Lung (tissue), 17 donors: ENCODE measurements at places on chromosomes 4 and X. TPM values are rescaled to one million over a fixed set of nuclear protein-coding genes. Genes with fewer than 3 reads are reported as not detected.
A peak's percentile ranks its signal among the peaks of the same experiment; 100 is the strongest.

- no peaks in the 10 kb centered on the region for H3K4me1 ChIP-seq
- peak overlapping the region; percentile 2 for H3K27ac ChIP-seq
- no peaks in the 10 kb centered on the region for H3K27me3 ChIP-seq
- no peaks in the 10 kb centered on the region for H3K36me3 ChIP-seq
Observed at GRCh38 chr4:144174401-144175067, 34.0 kb upstream of the GYPA start.

DNA sequence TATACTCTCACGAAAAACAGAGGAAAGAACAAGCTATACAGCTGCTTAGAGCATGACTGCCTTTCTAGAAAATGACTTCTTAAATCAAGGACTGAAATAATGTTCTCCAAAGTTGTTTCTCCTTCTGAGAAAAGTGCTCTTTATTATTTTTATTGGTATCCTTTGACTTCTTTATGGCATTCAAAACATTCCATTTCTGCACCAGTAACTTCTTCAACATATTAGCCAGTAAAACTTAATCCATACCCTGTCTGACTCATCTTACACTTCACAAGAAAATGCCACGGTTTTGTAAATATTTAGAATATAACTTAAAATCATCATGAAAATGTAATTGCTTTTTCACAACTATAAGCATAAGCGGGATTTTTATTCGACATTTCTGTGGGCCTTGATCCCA, 180.4 kb downstream of the NR3C2 start:
- no peaks in the 10 kb centered on the region for H3K27me3 ChIP-seq
- no peak for DNase-seq
- H3K27ac ChIP-seq = no peak overlapping the region
- no peak overlapping the region for H3K4me3 ChIP-seq
- peaks cover 3% of the 10 kb centered on the region for H3K4me1 ChIP-seq
- H3K36me3 ChIP-seq = no peaks in the 10 kb centered on the region

GRCh38 chr4:120144634-120145033, 78.0 kb upstream of the MAD2L1 start:
- H3K4me1 ChIP-seq = no peaks in the 10 kb centered on the region
- DNase-seq = no peak
- no peak overlapping the region for H3K4me3 ChIP-seq

GRCh38 chrX:131801911-131802310, 221.2 kb upstream of the STK26 start:
- no peak for DNase-seq
- no peak overlapping the region for H3K4me3 ChIP-seq
- H3K4me1 ChIP-seq = no peaks in the 10 kb centered on the region
- H3K27me3 ChIP-seq = peaks cover 6% of the 10 kb centered on the region
- H3K36me3 ChIP-seq = no peaks in the 10 kb centered on the region
- no peak overlapping the region for H3K27ac ChIP-seq

GRCh38 chr4:851701-852430, 25.9 kb upstream of the CPLX1 start:
- H3K27me3 ChIP-seq = no peaks in the 10 kb centered on the region
- H3K4me3 ChIP-seq = no peak overlapping the region
- H3K27ac ChIP-seq = no peak overlapping the region
- DNase-seq = no peak

Gene NLGN4X
- 5.0 TPM for total RNA-seq

Gene ASMT
- total RNA-seq = 0.63 TPM

DNA sequence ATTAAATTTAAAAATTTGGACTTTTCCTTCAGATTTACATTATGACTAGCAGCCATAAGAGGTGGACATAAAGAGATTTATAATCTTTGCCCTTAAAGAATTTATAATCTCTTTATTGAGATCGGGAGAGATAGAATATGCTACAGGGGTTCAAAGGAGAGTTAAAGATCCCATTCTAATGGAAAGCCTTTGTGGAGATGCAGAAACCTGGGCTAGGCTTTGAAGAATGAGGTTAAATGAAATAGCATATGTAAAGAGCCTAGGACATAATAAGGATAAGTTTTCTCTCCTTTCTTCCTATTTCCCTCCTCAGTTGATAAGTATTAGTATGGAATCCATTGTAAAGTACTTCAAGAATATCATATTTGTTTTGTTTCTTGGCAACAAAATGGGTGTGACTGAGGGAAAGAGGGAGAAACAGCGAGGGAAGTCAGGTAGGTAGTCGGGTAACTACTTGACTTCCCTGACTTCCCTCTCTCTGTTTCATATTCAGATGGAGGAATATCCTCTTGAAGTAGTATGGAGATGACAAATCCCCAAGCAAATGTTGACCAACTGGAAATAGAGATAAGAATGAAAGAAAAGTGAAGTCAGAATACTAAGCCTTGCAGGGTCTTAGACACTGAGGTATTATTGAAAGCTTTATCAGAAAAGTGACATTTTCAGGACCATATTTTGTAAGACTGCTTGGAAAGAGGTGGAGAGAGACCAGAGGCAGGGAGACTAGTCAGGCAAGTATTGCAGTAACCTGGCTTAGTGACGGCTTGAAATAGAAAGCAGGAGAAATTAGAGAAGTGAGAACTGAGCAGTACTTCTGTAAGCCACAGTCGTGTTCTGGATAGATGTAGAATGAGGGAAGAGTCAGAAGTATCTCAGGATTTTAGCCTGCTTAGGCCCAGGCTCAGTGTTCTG, 82.9 kb downstream of the PDLIM5 start:
- H3K4me1 ChIP-seq = no peaks in the 10 kb centered on the region
- no peak overlapping the region for H3K4me3 ChIP-seq
- H3K27me3 ChIP-seq = no peaks in the 10 kb centered on the region

GRCh38 chr4:157818946-157819692, 353.7 kb downstream of the GASK1B start:
- DNase-seq = no peak
- H3K27ac ChIP-seq = no peak overlapping the region
- no peaks in the 10 kb centered on the region for H3K27me3 ChIP-seq

- no peaks in the 10 kb centered on the region for H3K4me1 ChIP-seq
- peaks cover 9% of the 10 kb centered on the region for H3K27me3 ChIP-seq
- no peak for DNase-seq
- no peak overlapping the region for H3K4me3 ChIP-seq
Observed at GRCh38 chrX:107549504-107549903, 78.8 kb upstream of the PRPS1 start.

DNA sequence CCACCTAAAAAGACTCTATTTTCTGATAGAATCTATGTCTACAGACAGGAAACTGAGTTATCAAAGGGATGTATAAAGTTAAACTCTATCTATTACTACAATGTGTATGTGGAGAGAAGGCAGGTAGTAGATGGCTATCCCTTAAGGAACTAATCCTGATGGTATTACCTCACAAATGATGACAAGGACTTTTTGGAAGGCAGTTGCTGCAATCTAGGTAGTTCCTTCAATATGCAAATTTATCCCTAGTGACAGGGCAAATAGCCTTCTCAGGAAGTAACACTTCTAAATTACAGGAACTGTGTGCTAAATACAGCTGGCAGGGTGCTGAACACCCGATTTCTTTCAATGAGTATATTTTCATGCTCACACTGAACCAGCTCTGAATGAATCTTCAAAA, 177.4 kb downstream of the COL25A1 start:
- H3K36me3 ChIP-seq = no peaks in the 10 kb centered on the region
- DNase-seq = no peak
- H3K4me1 ChIP-seq = no peaks in the 10 kb centered on the region
- H3K27me3 ChIP-seq = no peaks in the 10 kb centered on the region

Gene GCNA
- 3.7 TPM for total RNA-seq

- H3K27ac ChIP-seq = no peak overlapping the region
- DNase-seq = no peak
- no peaks in the 10 kb centered on the region for H3K4me1 ChIP-seq
- H3K27me3 ChIP-seq = no peaks in the 10 kb centered on the region
- no peaks in the 10 kb centered on the region for H3K36me3 ChIP-seq
Observed at GRCh38 chrX:140167551-140167950, 202.2 kb upstream of the CXorf66 start.

GRCh38 chr4:140071806-140072205, 82.2 kb downstream of the MAML3 start:
- H3K27ac ChIP-seq = no peak overlapping the region
- H3K36me3 ChIP-seq = no peaks in the 10 kb centered on the region
- no peak overlapping the region for H3K4me3 ChIP-seq
- DNase-seq = no peak
- no peaks in the 10 kb centered on the region for H3K27me3 ChIP-seq

- H3K4me1 ChIP-seq = no peaks in the 10 kb centered on the region
- H3K36me3 ChIP-seq = no peaks in the 10 kb centered on the region
- H3K27me3 ChIP-seq = no peaks in the 10 kb centered on the region
- H3K4me3 ChIP-seq = no peak overlapping the region
- H3K27ac ChIP-seq = no peak overlapping the region
Observed at GRCh38 chr4:85961887-85962286, 398.0 kb downstream of the MAPK10 start.

DNA sequence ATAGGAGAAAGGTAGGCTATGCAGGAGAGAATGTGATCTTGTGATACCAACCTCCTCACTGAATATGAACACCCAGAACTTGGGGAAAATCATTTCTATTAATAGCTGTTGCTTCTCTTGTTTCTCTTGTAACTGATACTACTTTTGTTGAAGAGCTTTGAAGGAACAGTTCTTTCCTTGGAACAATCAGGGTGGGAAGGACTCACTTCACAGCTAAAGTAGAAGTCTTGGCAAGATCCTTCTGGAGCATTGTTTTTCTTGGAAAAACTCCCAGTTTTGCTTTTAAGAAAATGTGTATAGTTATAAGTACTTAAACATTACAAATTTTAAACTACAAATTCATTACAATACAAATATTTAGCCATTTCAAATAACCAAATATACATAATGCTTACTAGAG, 19.1 kb upstream of the XK start:
- H3K27ac ChIP-seq = no peak overlapping the region
- H3K36me3 ChIP-seq = no peaks in the 10 kb centered on the region
- peak; percentile 86 for DNase-seq
- no peak overlapping the region for H3K4me3 ChIP-seq
- peaks cover 3% of the 10 kb centered on the region for H3K27me3 ChIP-seq
- H3K4me1 ChIP-seq = no peaks in the 10 kb centered on the region

DNA sequence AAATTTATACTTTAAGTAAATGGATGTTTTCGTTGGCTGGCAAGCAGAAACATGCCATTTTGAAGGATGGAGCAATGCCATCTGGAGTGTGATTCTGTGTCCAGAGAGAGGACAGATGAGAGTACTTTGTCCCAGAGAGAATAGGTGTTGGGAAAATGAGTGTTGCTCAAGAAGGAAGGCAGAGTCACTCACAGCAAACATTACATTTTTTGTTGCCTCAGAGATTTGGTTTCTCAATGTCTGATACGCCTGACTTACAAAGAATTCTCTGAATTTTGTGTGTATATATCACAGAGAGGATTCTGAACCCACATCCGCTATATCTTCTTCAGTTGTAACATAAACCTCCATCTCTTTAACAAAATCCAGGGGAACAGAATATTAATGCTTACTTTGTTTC, 102.8 kb upstream of the PCDH18 start:
- H3K36me3 ChIP-seq = no peaks in the 10 kb centered on the region
- peaks cover 3% of the 10 kb centered on the region for H3K4me1 ChIP-seq
- no peaks in the 10 kb centered on the region for H3K27me3 ChIP-seq
- no peak for DNase-seq

Gene ELOVL6
- total RNA-seq = 17.4 TPM

Gene CPLX1
- 1.4 TPM for total RNA-seq

Gene CRMP1
- total RNA-seq = 2.1 TPM

DNA sequence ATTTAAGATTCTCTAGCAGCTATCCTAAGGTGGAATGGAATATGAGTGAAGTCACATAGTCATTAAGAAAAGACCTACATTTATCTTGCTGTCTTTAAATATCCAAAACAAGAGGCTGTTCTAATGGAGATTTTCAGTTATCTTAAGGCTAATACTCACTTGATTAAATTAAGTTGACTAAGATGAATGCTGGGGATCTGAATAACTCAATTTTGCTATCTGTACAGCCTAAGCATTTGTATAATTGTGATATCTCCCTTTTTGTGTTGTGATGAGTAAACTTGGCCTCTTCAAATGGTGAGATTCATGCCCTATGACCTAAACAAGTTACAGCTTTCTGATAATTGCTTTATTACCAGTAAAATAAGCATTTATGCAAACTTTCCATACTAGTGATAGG, 13.6 kb upstream of the GUCY1A1 start:
- H3K4me1 ChIP-seq = no peaks in the 10 kb centered on the region
- DNase-seq = no peak
- no peak overlapping the region for H3K4me3 ChIP-seq

Gene GLOD5
- total RNA-seq = 2.0 TPM

GRCh38 chr4:156575430-156576073, 396.0 kb downstream of the PDGFC start:
- no peak overlapping the region for H3K27ac ChIP-seq
- no peaks in the 10 kb centered on the region for H3K4me1 ChIP-seq
- no peak overlapping the region for H3K4me3 ChIP-seq
- DNase-seq = no peak

- H3K4me3 ChIP-seq = no peak overlapping the region
- no peaks in the 10 kb centered on the region for H3K27me3 ChIP-seq
- no peak for DNase-seq
- no peaks in the 10 kb centered on the region for H3K36me3 ChIP-seq
- H3K27ac ChIP-seq = no peak overlapping the region
- H3K4me1 ChIP-seq = no peaks in the 10 kb centered on the region
Observed at GRCh38 chrX:1507511-1508463, 29.2 kb downstream of the P2RY8 start.

Gene ZXDB
- 7.2 TPM for total RNA-seq

DNA sequence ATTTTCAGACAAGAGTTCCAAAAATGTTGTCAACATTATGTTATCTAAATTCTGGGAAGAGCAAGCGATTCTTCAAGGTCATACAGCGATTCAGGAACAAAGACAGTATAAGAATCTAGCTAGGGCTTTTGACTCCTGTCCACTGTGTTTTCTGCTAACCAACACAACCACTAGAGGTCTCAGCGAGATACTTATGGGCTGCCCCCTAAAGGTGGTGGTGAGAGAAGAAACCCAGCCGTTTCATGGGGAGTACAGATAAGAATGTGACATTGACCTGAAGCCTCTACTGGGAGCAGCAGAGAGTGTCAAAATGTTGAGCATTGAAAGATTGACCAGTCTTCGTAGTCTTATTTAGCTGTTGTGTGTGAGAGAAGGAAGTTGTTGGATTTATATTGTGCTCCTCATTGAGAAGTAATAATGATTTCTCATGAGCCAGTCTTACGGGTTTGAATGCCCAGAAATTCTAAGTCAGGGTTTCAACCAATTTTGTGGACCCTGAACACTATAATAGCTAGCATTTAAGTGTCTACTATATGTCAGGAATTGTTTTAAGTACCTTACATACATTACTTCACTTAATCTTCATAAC, 168.3 kb downstream of the SPRY1 start:
- no peaks in the 10 kb centered on the region for H3K36me3 ChIP-seq
- DNase-seq = peak; percentile 49
- no peak overlapping the region for H3K4me3 ChIP-seq
- H3K27ac ChIP-seq = no peak overlapping the region

Gene CXCL11
- 0.58 TPM for total RNA-seq

DNA sequence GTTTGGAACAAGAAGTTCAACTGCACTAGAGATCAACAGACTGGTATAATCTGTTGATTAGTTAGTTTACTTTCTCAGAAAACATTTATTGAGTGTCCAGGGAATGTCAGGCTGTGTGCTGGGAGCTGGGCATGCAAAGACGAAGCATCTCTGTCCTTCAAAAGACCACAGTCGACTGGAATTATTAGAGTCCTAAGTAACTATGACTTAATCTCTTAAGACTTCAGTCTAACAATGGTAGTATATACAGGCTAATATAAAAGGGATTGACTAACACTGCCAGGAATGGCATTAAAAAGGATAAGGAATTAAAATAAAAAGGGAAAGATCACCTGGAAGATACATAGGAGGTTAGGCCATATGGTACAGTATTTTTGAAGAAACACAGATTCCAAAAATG, 128.7 kb downstream of the WDFY3 start:
- no peak overlapping the region for H3K4me3 ChIP-seq
- H3K27me3 ChIP-seq = no peaks in the 10 kb centered on the region
- H3K4me1 ChIP-seq = no peaks in the 10 kb centered on the region
- DNase-seq = no peak
- H3K27ac ChIP-seq = no peak overlapping the region
- peaks cover 8% of the 10 kb centered on the region for H3K36me3 ChIP-seq

Gene OPRPN
- not detected for total RNA-seq
